ENCODE measurements at places on chromosomes 4 and X. TPM values are rescaled to one million over a fixed set of nuclear protein-coding genes. Genes with fewer than 3 reads are reported as not detected.

Gene TMPRSS11D
- not detected for total RNA-seq

GRCh38 chr4:94889946-94890345, 132.2 kb downstream of the BMPR1B start:
- H3K27me3 ChIP-seq: no peaks in the 10 kb centered on the region
- no peaks in the 10 kb centered on the region for H3K4me1 ChIP-seq
- no peak overlapping the region for H3K4me3 ChIP-seq
- H3K36me3 ChIP-seq: no peaks in the 10 kb centered on the region
- DNase-seq: no peak
- H3K27ac ChIP-seq: no peak overlapping the region

- H3K27ac ChIP-seq: no peak overlapping the region
- no peak overlapping the region for H3K4me3 ChIP-seq
- no peaks in the 10 kb centered on the region for H3K36me3 ChIP-seq
- no peaks in the 10 kb centered on the region for H3K4me1 ChIP-seq
- DNase-seq: no peak
- H3K27me3 ChIP-seq: no peaks in the 10 kb centered on the region
These were observed 234.1 kb downstream of the CPE start for GRCh38 chr4:165612936-165613335.

GRCh38 chr4:25502115-25502514, 125.1 kb downstream of the ANAPC4 start:
- no peaks in the 10 kb centered on the region for H3K4me1 ChIP-seq
- H3K36me3 ChIP-seq: no peaks in the 10 kb centered on the region
- no peak overlapping the region for H3K27ac ChIP-seq
- H3K4me3 ChIP-seq: no peak overlapping the region
- no peaks in the 10 kb centered on the region for H3K27me3 ChIP-seq
- no peak for DNase-seq

Gene C4orf51
- not detected for total RNA-seq

Gene IL2
- not detected for total RNA-seq

Gene CDKL5
- 37.6 TPM for total RNA-seq

Gene TRIM75
- not detected for total RNA-seq

DNA sequence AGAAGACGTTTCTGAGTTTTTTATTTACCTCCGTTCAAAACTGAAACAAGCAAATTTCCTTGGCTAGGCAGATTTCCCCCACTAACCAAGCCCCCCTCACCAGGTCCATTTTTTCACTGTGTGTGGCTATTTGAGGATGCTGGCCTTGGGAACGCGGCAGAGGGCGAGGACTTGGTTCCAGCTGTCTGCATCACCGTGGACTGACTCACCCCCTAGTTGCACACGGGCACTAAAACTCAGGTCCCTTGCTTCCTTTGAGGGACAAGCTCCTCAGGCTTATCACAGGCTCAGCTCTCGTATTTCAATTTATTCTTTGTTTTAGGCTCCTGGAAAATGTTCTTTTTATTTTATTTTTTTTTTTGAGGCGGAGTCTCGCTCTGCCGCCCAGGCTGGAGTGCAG, 8.4 kb upstream of the MTNR1A start:
- H3K27ac ChIP-seq: no peak overlapping the region
- H3K4me3 ChIP-seq: no peak overlapping the region

Gene COL4A5
- total RNA-seq: 39.2 TPM

- no peak for DNase-seq
- H3K4me1 ChIP-seq: peaks cover 8% of the 10 kb centered on the region
- no peaks in the 10 kb centered on the region for H3K36me3 ChIP-seq
- H3K27me3 ChIP-seq: peaks cover 90% of the 10 kb centered on the region
- peak overlapping the region; percentile 64 for H3K4me3 ChIP-seq
These were observed 4.2 kb downstream of the PRDM8 start for GRCh38 chr4:80201252-80202151.

DNA sequence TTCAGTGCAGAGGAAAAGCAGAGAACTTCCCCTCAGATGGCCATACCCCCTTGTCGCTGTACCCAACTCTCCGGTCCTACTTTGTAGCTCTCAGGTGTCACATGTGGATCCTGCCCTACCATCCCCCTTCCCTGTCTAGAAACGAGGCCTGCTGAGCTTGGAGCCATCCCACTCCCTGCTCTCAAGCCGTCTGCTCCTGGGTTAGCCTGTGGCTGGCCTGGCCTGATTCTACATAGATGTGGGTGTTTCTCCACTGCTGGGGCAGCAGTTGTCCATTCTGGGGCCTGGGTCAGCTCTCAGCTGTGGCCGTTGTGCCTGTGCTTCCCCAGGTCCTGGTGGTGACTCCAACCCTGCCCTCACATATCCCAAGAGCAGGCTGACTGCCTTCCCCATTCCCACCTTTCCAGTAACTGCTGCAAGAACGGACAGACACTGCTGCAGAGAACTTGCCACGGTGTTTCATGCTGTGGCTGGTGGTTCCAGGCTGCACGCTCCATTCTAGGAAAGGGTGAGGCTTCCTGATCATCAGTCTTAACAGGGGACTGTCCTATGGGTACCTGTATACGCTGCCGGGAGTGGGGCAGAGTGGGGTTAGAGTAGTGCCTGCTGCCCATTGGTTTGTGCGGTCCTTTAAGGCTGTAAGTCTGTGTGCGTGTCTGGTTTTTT, 3.6 kb downstream of the IL9R start:
- H3K27me3 ChIP-seq: no peaks in the 10 kb centered on the region
- H3K4me1 ChIP-seq: no peaks in the 10 kb centered on the region
- no peak for DNase-seq
- no peak overlapping the region for H3K27ac ChIP-seq

DNA sequence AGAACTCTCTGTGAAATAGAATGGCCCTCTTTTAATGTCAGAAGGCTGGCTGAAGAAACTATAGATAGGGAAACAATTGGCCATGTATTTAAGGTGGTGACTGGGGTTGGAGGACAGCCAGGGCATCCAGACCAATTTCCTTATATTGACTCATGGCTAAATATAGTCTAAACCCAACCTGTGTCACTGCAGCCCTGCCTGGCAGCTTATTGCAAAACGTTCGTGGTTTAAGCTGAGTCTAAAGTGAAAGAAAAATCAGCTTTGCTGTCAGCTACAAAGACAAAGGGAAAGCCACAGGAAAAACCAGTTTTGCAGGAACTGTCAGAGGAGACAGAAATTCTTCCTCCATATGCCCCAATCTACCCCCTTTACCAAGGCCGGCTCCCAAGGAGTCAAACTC, 902.8 kb upstream of the NDST4 start:
- no peak for DNase-seq
- H3K27ac ChIP-seq: no peak overlapping the region
- H3K27me3 ChIP-seq: no peaks in the 10 kb centered on the region
- no peak overlapping the region for H3K4me3 ChIP-seq

DNA sequence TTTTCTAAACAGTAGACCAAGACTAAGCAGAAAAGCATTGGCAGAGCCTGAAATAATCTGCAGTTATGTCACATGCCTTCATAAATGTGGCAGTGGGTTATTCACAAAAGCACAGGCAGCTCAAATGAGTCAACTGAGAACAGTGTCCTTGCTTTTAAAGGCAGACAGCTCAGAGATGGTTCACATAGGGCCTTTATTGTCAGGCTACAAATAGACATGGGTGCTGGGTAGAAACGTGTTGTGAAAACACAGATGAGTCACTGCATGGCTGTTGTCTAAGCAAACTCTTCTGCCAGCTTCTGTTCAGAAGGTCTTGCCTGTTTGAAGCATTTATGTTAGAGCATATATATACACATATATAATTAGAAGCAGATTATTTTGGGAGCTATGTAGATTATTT, 118.0 kb downstream of the SLC4A4 start:
- DNase-seq: no peak
- H3K27ac ChIP-seq: no peak overlapping the region
- no peaks in the 10 kb centered on the region for H3K27me3 ChIP-seq
- H3K4me3 ChIP-seq: no peak overlapping the region
- no peaks in the 10 kb centered on the region for H3K36me3 ChIP-seq
- no peaks in the 10 kb centered on the region for H3K4me1 ChIP-seq

GRCh38 chrX:57266871-57267270, 19.6 kb upstream of the FAAH2 start:
- H3K36me3 ChIP-seq: no peaks in the 10 kb centered on the region
- DNase-seq: no peak
- no peaks in the 10 kb centered on the region for H3K27me3 ChIP-seq
- no peaks in the 10 kb centered on the region for H3K4me1 ChIP-seq
- H3K4me3 ChIP-seq: no peak overlapping the region

Gene FGF16
- total RNA-seq: not detected

- H3K4me1 ChIP-seq: no peaks in the 10 kb centered on the region
- H3K4me3 ChIP-seq: no peak overlapping the region
- H3K27ac ChIP-seq: no peak overlapping the region
- no peaks in the 10 kb centered on the region for H3K27me3 ChIP-seq
- no peaks in the 10 kb centered on the region for H3K36me3 ChIP-seq
- DNase-seq: no peak
These were observed 8.5 kb downstream of the SLC25A43 start for GRCh38 chrX:119407681-119408080.

DNA sequence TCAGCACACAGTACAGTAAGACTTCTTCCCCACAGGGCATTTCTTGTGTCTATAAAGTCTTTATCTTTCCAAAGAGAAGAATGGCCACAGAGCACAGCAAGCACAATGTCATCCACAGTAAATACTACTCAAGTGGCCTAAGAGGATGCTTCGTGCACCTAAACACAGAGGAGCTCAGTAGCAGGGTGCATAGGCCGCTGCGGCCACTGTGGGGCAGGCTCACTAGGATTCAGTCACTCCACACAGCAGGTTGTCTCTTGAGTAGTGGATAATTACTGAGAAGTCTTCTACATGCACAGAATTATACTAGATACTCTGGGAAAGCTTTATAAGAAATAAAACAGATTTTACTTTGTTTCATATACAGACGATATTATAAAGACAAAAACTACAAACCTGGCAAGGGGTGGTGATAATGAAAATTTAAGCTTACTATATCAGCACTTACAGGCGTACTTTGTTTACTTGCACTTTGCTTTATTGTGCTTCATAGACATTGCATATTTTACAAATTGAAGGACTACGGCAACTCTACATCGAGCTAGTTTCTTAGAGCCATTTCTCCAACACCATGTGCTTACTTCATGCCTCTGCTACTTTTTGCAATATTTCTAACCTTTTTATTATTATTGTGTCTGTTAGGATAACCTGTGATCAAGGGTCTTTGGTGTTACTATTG, 78.5 kb downstream of the PRDM5 start:
- no peaks in the 10 kb centered on the region for H3K36me3 ChIP-seq
- DNase-seq: peak; percentile 46
- H3K4me1 ChIP-seq: peaks cover 6% of the 10 kb centered on the region

Gene TAF7L
- not detected for total RNA-seq

All from left lung (tissue), 14 donors.